ENCODE measurements at places on chromosomes 7 and 10.

- DNase-seq: peak; percentile 13
Observed at GRCh38 chr10:77837248-77837924, 89.2 kb downstream of the DLG5 start.

- no peak for DNase-seq
Observed at GRCh38 chr10:77168861-77169260, 468.7 kb downstream of the KCNMA1 start.

DNA sequence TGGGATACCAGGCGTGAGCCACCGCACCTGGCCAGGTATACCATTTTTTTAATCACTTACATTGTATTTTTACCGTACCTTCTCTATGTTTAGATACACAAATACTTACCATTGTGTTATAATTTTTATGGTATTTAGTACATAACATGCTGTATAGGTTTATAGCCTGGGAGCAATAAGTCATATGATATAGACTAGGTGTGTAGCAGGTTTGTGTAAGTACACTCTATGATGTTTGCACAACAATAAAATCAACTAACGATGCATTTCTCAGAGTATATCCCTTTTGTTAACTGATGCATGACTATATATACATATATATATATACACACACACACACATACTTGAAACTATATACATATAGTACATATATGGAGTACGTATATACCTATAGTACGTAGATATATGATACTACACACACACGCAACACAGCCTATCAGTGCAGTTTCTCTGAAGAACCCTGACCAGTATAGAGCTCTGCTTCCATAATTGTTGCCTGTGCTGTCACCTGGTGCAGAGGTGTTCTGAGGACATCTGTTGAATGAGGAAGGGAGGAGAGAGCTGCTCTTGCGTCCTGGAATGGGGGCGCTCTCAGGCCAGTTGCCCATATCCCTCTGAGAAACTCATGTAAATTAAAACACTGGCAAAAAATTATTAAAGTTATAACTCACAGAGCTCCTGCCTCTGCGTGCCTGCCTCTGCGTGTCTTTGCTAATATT lies 315.3 kb downstream of the FGFR2 start:
- DNase-seq: no peak

DNA sequence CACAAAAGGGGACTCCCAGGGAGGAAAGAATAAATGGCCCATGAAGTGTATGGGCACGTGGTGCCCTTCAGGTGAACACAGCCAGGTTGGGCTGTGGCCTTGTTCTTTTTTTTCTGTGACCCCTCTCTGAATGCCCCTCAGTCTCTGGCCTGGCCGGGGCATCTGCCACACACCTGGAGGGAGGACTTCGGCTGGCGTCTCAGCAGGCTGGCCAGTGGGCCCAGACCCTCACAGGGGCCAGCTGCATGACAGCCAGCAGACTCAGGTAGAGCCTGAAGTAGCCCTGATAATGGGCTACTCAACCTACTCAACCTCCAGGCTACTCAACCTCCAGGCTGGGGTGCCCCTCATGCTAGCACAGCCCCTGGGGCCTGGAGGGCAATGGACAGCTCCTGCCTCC lies 9.8 kb upstream of the CAMK2B start:
- DNase-seq: no peak

GRCh38 chr10:10533437-10533836 lies 484.2 kb upstream of the CELF2 start:
- DNase-seq: no peak

DNA sequence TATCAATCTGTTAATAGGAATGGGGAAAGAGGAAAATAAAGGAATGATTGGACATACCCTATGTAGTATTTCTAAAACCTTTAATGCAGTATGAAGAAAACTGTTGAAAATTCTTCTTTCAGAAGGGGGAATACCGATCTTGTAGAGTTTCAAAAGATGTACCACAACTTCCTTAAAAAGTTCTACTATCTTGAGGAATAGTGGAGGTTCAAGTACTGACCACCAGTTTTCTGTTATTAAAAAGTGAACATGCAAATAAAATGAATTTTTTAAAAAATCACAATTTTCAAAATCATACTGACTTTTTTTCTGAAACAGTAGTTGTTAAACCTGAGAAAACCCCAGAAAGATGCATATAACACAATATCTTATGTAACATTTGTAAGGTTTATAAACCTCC lies 86.5 kb downstream of the HERC4 start:
- no peak for DNase-seq

DNA sequence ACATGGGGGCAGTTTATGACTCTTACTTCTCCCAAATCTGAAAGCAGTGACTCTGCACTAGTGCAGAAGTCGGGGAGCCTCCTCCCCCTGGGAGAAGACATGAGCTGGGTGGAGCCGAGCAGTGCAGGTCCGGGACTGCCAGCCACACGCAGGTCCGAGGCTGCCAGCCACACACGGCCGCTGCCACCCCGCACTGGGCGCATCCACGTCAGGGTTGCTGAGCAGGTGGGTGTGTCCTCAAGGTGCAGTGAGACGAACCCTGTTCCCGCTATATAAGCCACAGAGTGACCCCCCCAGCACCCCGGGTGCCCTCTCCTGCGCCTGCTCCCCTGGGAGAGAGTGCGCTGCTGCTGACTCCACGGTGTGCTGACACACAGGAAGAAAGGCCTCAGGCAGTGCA lies 430.2 kb downstream of the PTPRN2 start:
- DNase-seq: no peak

DNA sequence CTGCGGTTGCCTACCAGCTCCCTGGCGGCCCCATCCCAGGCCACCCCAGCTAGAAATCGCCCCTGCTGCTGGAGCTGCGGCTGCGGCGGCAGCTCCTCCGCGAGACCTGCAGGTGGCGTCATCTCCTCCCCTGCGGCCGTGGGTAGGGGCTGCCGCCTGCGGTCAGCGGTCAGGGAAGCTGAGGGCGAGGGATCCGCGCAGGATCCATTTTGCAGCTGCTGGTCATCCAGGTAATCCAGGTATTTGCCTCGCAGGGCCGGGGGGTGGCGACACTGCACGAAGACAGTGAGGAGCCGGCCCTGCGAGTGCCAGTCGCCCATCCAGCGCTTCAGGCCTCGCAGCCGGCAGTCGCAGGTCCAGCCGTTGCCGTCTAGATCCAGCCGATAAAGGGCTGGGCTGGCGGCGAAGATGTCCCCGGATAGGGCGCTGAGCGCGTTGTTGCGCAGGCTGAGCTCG lies 1.5 kb downstream of the TRIL start:
- DNase-seq: peak; percentile 46

DNA sequence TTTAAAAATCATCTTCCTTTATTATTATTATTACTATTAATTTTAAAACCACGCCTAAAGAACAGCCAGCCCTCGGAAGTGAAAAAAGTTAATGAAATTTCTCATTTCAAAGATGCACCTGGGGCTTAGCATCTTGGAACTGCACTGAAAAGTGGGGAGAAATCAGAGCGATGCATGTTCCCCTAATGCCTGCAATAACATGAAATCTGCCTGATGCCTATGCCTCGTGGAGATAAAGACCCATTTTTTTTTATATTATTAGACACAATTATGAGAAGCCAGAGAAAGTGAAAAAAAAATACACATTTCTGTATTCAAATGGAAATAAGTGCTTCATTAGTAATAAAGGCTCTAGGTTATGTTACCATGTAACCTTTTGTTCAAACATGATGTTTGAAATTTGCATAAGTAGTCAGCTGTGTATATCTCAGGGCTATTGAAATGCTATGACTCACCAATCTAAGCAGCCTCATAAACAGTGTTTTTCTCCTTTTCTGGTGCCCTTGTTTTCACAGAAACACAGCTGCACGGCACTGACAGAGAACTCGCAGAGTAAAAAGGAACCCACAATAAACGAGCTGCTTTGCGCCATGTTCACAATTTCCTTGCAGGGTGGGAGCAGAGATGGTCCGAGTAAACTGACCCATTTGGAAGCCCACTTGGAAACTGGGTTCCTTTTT lies 175.8 kb upstream of the PRKCQ start:
- DNase-seq: no peak

GRCh38 chr10:125010362-125010761 lies 68.4 kb downstream of the ZRANB1 start:
- no peak for DNase-seq

GRCh38 chr7:44162785-44163395 lies 21.8 kb upstream of the MYL7 start:
- DNase-seq: no peak

DNA sequence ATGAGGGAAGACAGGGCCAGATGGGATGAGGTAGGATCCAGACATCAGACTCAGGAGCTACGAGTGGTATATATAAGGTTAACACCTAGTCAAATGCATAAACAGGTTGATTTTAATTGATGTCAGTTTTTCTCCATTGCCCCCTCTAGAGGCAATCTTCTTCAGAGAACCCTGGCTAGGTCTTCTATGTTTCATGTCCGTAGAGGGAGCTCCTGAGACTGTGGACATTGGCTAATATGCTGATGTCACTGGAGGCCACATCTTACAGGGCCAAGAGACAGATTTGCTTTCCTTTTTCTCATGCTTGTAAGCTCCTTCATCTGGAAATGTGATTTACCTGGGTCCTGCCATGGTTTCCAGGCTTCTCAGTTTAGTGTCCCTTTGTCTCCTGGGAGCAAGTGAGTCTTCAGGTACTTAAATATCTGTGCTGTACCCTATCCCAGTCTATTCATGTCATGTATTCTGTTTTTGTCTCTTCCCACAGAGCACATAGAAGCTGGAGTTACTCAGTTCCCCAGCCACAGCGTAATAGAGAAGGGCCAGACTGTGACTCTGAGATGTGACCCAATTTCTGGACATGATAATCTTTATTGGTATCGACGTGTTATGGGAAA lies 161.6 kb upstream of the PRSS1 start:
- peak; percentile 11 for DNase-seq

GRCh38 chr7:19327018-19327417 lies 181.8 kb upstream of the FERD3L start:
- no peak for DNase-seq

DNA sequence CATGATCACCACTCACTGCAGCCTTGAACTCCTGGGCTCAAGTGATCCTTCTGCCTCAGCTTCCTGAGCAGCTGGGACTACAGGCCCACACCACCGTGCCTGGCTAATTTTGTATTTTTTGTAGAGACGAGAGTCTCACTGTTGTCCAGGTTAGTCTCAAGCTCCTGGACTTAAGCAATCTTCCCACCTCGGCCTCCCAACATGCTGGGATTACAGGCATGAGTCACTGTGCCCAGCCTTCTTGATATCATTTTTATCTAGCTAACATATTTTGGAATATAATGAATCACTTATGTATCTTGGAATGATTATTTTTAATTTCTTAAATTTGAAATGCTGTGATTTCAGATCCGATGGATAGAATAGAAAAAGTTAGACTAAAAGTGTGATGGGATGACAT lies 18.4 kb downstream of the ARL4A start:
- no peak for DNase-seq

DNA sequence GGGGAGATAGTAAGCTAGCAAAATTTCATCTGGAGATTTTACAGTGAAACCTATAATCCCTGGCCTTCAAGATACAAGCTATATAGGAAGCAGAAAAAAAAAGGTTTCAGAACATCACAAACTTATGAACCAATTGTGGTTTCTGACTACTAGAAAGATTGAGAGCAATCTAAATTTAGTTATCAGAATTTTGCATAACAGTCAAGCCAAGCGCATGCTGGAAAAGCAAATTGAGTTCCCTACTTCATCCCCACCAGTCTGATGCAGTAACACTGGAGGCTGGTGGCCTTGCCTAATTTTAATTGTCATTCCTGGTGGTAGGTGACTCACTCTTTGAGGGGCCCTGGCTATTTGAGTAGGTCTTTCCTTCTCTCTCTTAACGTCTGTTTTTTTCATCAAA lies 46.3 kb upstream of the ELMO1 start:
- no peak for DNase-seq

GRCh38 chr7:3914051-3914775 lies 613.2 kb downstream of the SDK1 start:
- no peak for DNase-seq

DNA sequence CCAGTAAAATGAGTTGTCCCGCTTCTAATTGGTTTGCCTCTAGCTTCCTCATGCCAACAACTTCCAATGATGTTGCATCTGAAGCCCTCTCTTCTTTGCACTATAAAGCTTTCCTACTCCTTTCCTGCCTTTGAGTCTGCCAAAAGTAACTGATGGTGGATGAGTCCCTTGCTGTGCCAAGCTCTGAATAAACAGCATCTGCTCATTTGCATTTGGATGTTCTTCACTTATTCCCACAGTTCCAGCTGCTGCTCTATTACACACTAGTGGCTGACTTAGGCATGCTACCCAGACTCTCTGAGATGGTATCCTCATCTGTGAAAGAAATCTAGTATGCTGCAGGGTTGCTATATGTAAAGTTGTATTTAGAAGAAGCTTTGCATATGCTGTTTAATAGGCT lies 24.9 kb downstream of the SFR1 start:
- peak; percentile 26 for DNase-seq

GRCh38 chr7:124959676-124960075 lies 30.1 kb upstream of the POT1 start:
- DNase-seq: no peak

GRCh38 chr7:27677912-27678612 lies 15.4 kb upstream of the HIBADH start:
- no peak for DNase-seq

- DNase-seq: no peak
Observed at GRCh38 chr7:43760861-43761260, 2.4 kb downstream of the BLVRA start.

- no peak for DNase-seq
Observed at GRCh38 chr10:117619707-117620405, 77.3 kb downstream of the EMX2 start.

- no peak for DNase-seq
Observed at GRCh38 chr10:122054048-122055025, 65.4 kb downstream of the TACC2 start.

- no peak for DNase-seq
Observed at GRCh38 chr10:120479506-120479905, 22.5 kb downstream of the PLPP4 start.

GRCh38 chr10:75762431-75762802 lies 331.0 kb downstream of the LRMDA start:
- DNase-seq: no peak

GRCh38 chr10:90674461-90674860 lies 183.4 kb downstream of the HTR7 start:
- no peak for DNase-seq

DNA sequence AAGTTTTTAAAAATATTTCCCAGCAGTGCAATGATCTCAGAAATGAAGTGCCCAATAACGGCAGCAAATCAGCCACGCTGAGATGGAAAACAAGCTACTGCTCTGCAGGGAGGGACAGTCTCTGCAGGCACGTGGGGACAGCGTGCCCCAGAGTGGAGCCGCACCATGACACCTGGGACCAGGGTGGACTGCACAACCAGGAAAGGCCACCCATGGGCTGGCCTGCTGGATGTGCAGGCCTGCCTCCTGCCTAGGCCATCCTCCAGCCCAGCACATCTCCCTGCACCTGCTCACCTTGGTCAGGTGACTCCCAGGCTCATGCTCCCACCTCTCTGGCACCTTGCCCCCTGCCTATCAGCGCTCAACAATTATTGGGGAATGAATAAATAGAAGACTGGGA lies 80.4 kb downstream of the VSTM4 start:
- DNase-seq: no peak

- DNase-seq: no peak
Observed at GRCh38 chr7:135160098-135160857, 10.2 kb downstream of the CYREN start.

DNA sequence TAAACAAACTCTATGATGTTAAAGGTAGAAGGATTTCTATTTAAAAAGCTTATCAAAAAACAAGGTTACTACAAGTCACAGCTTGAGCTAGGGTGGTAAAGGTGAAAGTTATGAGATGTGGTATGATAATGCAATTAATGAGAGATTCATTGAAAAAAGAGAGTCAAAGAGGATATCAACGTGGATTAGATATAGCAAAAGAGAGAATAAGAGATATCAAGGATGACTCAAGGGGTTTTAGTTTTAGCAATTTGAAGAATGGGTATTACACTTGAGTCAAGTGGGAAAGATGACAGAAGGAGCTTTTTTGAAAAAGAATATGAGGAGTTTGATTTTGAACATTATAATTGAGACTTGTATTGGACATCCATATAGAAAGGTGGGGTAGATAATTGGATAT lies 59.8 kb downstream of the NUTM2E start:
- no peak for DNase-seq
